ENCODE measurements at places on chromosomes 2 and 18.

- DNase-seq: no peak
These were observed 99.8 kb downstream of the PTPN4 start for GRCh38 chr2:119859528-119859927.

GRCh38 chr18:28455971-28456370 is 279.0 kb upstream of the CDH2 start:
- DNase-seq: no peak

DNA sequence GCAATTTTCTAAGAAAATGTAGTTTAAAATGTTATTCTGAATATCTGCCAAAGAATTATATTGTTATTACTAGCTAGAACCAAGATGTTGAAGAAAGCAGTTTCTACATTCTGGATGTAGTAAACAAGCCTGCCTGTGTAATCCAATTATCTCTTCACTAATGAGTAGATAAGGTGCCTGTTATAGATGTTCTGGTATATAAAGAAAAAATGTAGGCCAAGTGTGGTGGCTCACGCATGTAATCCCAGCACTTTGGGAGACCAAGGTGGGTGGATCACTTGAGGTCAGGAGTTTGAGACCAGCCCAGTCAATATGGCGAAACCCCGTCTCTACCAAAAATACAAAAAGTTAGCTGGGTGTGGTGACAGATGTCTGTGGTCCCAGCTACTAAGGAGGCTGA is 28.9 kb downstream of the CD302 start:
- no peak for DNase-seq

DNA sequence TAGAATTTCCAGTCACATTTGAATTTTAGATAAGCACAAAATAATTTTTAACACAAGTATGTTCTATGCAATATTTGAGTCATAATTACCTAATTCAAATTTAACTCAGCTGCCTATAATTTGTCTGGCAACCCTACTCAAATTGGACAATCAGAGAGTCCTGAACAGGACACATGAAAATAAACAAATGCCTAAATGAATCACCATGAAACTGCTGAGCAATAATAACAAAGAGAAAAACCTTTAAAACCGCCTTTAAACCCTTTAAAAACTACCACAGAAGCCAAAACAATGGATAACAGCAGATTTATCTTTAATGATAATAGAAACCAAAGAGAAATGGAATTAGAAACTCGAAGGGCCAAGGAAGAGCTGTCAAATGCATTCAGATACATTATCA is 39.5 kb downstream of the ARL4C start:
- no peak for DNase-seq

DNA sequence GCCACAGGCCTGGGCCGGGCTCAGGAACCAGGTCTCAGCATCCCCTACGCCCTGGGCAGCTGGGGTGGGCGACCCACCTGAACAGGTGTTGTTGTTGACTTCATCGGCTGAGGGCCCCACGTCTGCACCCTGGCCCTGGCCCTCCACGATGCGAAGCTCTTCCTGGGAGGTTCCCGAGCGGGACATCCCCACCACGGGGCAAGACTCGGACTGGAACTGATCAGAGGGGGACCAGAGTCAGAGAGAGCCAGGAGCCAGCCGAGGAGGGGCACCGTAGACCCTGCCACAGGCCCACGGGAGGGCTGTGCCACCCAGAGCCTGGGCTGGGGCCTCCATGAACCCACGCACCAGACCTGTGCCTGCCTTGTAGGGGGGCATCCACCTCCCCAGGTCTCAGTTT is 54.3 kb downstream of the AQP12A start:
- DNase-seq: no peak

GRCh38 chr2:237092920-237093781 is 7.5 kb downstream of the COPS8 start:
- DNase-seq: no peak

Measured in effector CD8-positive, alpha-beta T cell (primary cell).